Activated CD4-positive, alpha-beta T cell treated with anti-CD3 and anti-CD28 coated beads, Interleukin-2, amount 50 U/mL, for 4 hours (primary cell): ENCODE measurements at places on chromosomes 16 and 17.

DNA sequence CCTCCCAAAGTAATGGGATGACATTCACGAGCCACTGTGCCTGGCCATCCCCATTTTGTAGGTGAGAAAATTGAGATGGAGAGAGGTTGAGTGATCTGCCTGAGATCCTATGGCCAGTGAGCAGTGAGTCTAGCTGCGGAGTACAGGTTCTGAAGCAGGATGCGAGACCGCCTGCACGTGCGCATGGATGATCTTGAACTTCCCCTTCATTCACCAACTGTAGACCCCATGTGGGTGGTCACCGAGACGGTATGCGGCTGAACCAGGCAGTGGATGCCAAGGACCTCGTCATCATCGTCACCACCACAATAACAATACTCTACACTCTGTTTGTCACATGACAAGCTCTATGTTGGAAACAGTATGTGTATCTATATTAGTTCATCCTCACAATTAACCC is 6.2 kb upstream of the SPNS3 start:
- no peak for DNase-seq

DNA sequence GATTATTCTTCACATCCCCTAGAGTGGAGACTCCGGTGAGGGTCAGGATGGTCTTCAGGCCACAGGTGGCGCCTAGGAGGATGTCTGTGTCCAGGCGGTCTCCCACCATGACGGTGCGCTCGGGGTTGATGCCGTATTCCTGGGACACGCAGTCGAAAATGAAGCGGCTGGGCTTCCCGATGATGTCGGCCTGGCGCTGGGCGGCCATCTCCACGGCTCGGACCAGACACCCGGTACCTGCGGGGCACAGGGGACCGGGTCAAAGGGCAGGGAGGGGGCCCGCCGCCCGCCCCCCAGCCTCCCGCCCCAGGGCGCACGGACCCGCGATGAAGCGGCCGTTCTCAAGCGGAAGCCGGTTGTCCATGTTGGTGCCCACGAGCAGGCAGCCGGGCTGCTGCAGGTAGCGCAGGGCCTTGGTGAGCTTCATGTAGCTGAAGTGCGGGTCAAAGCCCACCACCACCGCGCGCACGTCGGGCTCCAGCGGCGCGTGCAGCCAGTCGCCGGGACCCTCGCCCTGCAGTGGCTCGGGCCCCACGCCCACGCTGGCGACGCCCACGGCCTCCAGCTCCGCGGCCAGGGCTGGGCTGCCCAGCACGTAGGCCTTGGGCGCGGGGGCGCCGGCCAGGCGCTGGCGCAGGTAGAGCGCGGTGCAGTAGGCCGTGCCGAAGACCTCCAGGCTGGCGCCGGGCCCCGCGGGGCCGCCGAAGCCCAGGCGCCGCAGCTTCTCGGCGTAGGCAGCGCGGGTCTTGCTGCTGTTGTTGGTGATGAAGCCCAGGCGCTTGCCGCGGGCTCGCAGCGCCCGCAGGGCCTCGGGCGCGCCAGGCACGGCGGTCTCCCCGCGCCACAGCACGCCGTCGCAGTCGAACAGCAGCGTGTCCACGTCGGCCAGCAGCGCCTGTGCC is 572 bp downstream of the PGP start:
- no peak for DNase-seq

DNA sequence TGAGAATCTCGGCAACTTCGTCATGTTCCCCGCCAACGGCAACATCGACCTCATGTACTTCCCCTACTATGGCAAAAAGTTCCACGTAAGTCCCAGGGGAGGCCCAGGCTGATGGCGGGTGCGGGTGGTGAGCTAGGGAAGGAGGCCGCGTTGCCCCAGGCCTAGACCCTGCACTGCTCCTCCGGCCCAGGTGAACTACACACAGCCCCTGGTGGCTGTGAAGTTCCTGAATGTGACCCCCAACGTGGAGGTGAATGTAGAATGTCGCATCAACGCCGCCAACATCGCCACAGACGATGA is 4.8 kb downstream of the ATP1B2 start:
- no peak for DNase-seq

GRCh38 chr17:79760197-79760906 is 17.6 kb upstream of the CBX2 start:
- DNase-seq: no peak

DNA sequence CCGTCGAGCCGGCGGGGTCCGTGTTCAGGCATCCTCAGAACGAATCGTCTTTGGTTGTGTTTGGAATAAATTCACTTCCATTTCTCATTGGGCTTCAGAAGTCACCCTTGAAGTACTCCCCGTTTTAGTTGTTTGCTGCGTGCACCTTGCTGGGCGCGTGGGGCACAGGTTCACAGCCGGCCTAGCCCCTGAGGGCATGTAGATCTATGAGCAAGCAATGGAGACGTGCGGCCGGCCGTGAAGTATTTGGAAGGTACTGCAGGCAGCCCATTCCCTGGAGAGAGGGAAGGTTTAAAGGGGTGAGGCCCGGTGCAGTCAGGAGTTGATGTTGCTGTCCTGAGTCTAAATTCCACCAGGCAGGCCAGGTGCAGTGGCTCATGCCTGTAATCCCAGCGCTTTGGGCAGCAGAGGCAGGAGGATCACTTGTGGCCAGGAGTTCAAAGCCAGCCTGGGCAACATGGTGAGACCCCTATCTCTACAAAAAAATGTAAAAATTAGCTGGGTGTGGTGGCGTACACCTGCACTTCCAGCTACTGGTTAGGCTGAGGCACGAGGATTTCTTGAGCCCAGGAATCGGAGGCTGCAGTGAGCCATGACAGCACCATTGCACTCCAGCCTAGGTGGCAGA is 714 bp downstream of the ACSF3 start:
- no peak for DNase-seq

DNA sequence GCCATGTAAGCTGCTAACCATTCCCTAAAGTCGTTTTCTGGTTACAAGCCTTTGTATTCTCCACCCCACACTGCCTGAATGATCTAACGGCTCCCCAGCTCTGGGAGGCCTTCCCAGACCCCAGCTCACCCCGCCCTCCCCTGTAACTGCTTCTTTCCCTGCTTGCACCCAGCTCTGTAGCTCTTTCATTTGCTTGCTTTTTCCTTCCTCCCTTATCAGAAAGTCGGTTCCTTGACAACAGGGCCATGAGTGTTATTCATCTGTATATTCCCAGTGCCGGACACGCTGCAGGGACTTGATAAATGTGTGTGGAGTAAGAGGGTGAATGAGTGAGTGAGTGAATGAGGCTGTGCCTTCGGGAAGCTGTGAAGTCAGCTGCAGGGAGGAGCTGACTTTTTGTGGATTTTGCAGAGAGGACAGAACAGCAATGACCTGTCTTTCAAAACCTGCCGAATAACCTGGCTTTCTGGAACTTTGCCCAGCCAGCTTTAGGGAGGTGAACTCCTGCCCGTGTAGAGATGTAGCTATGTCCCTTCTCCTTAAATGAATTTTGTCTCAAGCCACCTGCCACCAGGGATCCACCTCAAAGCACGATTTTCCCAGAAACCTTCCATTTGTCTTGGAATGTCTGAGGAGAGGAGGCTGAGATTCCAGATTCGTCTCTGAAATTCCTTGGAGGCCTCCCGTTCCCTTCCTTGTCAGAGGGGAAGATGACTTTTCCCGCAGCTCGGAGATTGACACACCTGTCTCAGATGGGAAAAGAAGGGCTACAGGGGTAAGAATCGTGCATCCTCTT is 20.0 kb upstream of the CACNG4 start:
- no peak for DNase-seq

GRCh38 chr17:82200743-82201497 is 11.7 kb downstream of the CCDC57 start:
- peak; percentile 33 for DNase-seq

DNA sequence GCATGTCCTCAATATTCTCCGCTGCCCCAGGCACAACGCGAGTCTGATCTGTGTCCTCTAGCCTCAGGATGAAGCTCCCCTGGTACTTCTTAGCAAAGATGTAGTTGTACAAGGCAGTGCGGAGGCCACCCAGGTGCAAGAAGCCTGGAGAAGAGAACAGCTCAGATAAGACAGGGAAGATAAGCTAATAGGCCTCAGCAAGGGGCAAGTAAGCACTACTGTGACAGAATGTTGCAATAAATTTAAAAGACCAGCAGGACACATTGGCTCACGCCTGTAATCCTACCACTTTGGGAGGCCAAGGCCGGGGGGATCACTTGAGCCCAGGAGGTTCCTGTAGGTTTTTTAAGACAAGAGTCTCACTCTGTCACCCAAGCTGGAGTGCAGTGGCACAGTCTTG is 5.0 kb downstream of the EARS2 start:
- DNase-seq: no peak

- DNase-seq: no peak
Measured at GRCh38 chr17:56076980-56077379, 76.3 kb upstream of the ANKFN1 start.

GRCh38 chr16:11797957-11798299 is 870 bp upstream of the ZC3H7A start:
- no peak for DNase-seq

GRCh38 chr17:1158879-1159278 is 20.9 kb downstream of the ABR start:
- no peak for DNase-seq

GRCh38 chr17:79871131-79871530 is 31.9 kb upstream of the CBX4 start:
- DNase-seq: no peak

DNA sequence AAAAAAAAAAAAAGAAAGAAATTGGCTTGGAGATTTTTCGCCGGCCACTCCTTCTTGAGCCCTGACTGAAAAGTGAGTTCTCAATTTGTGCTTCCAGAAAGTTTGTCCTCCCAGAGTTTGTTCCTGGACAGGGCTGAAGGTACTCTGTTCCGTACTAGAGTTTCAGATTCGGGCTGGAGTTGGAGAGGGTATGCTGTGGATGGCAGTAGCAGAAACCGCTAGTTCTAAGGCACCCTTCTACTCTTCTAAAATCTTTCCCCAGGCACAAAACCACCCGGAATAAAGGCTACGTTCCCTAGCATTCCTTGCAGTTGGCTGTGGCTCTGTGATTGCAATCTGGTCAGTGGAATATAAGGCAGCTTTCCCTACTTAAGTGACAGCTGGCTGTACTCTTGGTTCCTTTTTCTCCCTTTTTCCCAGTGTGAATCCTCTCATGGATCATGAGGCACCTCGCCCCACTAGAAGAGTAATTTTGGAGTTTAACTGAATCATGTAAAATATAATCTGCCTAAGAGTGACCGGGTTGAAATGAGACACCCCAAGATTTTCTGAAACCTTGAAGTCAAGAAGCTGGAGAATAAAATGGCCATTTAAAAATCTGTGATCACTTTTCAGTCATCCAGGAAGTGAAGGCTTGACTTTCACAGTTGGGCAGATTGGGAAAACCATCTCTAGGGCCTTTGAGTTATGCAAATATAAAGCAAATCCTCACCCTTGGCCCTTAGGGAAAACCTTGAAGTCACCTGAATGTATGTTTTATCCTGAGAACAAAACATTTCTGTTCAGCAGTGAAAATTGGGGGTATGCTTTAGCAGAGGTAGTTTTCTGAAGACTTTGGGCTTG is 901 bp upstream of the HEATR6 start:
- DNase-seq: no peak

- DNase-seq: no peak
Measured at GRCh38 chr17:65088621-65089360, 32.3 kb upstream of the GNA13 start.

DNA sequence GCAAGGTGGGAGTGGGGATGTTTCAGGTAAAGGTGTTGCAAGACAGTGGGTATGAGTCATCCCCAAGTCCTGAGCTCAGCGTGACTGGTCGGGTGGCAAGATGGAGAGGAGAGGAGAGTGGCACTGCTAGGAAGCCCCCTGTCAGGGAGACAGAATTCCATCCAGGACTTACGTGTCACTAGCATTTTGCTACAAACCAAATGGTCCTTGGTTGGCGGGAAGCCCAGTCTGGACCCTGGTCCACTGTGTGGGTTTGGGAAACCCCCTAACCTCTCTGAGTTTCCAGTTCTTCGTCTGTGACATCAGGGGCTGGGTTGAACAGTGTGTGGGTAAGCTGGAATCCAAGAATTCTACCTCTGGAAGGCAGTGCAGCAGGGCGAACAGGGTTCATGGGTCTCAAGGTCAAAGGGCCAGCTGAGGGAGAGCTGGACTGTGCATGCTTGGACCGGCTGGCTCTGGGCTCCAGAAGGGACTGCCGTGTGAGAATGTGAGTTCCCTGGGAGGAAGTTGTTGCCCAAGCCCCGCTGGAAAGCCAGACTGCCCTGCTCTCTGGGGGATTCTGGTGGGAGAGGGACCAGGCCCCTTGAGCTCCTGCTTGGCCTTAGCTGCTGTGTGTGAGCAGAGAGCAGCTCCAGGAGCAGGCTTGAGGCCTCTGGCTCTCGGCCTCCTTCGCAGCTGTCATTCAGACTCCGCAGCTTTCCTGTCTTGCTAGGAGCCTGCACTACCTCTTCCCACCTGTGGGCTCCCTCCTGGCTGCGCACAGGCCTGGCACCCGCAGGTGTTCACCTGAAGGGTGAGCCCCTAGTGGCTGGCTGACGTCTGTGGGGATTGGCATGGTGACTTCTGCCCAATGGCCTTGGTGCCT is 84.6 kb downstream of the NT5M start:
- no peak for DNase-seq

DNA sequence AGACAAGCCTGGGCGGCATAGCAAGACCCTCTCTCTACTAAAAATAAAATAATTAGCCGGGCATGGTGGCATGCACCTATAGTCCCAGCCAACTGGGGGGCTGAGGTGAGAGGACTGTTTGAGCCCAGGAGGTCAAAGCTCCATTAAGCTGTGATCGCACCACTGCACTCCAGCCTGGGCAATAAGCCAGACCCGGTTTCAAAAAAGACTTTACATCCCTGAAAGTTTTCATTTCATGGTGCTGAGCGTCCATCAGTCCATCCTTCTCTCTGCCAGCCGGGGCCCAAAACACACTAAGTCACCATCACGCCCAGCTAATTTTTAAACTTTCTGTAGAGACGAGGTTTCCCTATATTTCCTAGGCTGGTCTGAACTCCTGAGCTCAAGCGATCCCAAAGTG is 10.6 kb downstream of the RAB40B start:
- DNase-seq: no peak

DNA sequence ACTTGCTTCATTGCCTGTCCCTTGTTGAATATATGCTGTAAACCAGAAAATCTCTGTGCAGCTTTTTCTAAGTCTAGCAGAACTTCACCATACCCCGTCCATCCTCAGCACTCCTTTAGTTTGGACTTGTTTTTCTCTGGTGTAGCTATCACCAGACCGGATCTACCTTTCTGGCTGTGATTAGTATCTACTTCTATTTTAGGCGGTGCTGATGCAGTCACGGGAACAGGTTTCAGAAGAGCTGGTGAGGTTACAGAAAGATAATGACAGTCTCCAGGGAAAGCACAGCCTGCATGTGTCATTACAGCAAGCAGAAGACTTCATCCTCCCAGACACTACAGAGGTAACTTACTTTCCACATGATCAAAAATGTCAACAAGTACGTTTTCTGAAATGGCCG is 46.4 kb downstream of the NUP88 start:
- DNase-seq: no peak

GRCh38 chr17:45298546-45299285 is 18.1 kb downstream of the MAP3K14 start:
- no peak for DNase-seq

GRCh38 chr16:84406006-84406963 is 37.9 kb downstream of the ATP2C2 start:
- DNase-seq: no peak

GRCh38 chr17:42018339-42018738 is 1.1 kb upstream of the DNAJC7 start:
- no peak for DNase-seq
